ENCODE measurements at places on chromosomes 6 and 20. TPM values are rescaled to one million over a fixed set of nuclear protein-coding genes. Genes with fewer than 3 reads are reported as not detected.

GRCh38 chr6:68642977-68643376, 7.9 kb downstream of the ADGRB3 start:
- no peak for DNase-seq

- no peak for DNase-seq
Measured at GRCh38 chr6:100138346-100139022, 144.5 kb upstream of the MCHR2 start.

GRCh38 chr6:151497905-151498304, 4.1 kb downstream of the CCDC170 start:
- DNase-seq = no peak

- no peak for DNase-seq
Measured at GRCh38 chr20:23255716-23256385, 94.7 kb upstream of the NXT1 start.

DNA sequence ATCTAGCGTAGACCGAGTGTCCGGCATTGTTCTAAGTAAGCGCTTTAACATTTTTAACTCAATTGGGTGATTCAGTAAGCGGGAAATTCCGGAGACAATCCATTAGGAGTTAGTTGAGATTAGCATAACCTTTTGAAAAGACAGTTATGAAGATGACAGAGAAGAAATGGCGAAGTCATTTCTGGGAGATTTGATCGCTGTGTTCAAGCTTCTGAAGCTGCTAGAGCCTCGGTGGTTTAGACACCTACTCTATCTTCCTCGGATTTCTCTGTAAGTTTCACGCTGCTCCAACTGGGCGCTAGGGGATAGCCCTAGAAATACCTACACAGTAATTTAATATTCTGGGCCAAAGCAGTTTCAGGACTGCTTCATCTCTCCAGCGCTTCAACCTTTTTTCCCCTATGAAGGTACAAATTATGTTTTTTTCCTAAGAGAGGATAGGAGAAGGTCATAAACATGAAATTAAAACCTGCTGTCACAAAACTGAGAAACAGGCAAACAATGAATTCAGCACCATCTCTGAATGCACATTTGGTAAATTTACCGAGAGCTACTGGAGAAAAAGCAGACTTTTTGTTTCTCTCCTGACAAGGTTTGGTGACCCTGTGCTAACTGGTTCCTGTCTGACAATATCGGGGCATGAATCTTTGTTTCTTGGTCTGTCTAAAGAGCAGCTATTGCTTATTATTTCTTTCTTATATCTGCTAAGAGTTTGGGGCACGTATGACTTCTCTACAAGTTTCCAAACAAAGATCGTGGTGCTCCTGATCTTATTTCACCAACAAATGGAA, 22.4 kb downstream of the ZNF311 start:
- DNase-seq = no peak

GRCh38 chr20:59618131-59618530, 13.8 kb downstream of the PHACTR3 start:
- DNase-seq = no peak

- DNase-seq = no peak
Measured at GRCh38 chr20:23585449-23585807, 17.1 kb upstream of the CST9L start.

DNA sequence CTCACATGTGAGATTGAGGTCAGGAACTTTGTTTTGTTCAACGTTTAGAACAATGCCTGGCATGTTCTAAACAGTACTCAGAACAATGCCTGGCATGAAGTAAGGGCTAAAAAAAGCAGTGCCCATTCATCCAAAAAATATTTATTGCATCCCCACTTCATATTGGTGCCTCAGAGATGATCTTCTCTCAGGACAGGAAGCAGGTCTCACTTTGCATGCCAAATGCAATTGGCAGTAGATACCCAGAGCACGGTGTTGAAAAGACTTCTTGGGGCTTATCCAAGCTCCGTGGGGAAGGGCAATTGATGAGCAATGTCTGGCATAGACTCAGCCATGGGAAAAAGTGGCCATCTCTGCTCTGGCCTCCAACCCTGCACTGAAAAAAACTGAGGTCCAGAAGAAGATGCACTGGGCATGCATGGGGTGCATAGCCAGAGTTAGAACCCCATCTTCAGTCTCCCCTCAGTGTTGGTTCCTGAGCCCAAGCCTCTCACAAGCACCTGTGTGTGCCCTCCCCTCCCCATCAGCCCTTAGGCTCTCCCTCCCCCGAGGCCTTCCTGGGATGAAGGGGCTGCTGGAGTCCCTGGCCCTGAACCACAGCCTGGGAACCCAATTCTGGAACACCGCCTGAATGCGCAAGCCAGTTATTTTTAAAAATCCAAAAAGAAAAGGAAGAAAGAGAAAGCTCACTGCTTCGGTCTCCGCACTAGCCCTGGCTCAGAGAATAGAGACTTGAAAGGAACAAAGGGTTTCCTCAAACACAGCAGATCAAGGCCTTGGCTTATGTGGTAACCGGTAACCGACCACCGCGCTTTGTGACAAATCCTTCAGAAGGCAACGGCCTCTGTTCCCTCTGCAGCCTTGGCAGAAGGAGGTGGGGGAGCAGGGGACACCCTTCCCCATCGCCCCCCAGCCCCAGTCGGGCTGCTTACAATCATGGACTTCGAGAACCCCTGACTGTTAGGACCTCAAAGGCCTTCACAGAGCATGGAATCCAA, 78.5 kb upstream of the SIRPA start:
- no peak for DNase-seq

GRCh38 chr20:6703047-6703446, 64.4 kb upstream of the BMP2 start:
- no peak for DNase-seq

- no peak for DNase-seq
Measured at GRCh38 chr6:135179920-135180541, 1.1 kb upstream of the MYB start.

- no peak for DNase-seq
Measured at GRCh38 chr20:1353956-1354355, 25.0 kb upstream of the SDCBP2 start.

DNA sequence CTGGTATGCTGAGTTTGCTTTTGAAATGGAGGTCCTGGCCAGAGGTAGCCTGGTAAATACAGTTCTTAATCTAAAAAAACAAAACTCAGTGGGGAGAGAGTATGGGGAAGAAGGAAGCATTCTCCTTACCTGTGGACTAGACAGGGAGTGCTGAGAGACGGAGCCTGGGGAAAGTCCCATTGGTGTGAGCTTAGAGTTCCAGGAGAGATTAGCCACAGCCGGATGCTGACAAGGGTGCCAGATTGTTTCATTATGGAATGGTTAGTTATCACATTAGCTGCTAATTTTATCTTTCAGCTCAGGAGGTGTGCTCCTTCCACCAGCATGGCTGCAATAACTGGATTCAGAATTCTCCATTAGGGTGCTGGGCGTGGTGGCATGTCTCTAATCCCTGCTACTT, 75.9 kb downstream of the RREB1 start:
- DNase-seq = no peak

DNA sequence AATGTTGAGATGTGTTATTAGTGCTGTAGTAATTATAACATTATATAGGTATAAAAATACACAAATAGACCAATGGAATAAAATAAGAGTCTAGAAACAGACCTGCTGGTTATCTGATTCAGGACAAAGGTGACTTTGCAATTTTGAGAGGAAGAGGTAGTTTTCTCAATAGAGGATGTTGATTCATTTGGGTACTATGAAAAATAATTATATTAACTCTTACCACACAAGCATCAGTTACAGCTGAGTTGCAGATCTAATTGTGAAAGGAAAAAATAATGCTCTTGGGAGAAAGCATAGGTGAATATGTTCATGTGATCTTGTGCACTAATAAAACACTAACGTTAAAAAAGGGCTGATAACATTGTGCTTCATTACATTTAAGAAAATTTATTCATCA, 103.0 kb downstream of the BCKDHB start:
- DNase-seq = no peak

- DNase-seq = no peak
Measured at GRCh38 chr6:27679308-27679963, 206.5 kb upstream of the ZNF184 start.

- DNase-seq = no peak
Measured at GRCh38 chr6:155200012-155200411, 63.8 kb upstream of the CLDN20 start.

- no peak for DNase-seq
Measured at GRCh38 chr6:34580707-34581560, 24.8 kb upstream of the SPDEF start.

DNA sequence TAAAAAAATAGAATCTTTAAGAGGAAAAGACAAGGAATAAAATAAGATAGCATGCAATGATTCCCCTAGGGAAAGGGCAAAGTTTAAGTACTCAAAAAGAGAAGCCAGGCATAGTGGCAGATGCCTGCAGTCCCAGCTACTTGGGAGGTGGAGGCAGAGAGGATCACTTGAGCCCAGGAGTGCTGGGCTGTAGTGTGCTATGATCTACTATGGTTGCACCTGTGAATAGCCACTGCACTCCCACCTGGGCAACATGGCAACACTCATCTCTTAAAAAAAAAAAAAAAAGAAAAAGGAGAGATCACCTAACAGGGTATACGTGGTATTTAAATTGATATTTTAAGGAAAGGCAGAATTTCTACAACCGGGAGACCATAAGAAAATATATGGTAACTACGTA, 16.0 kb downstream of the EPHA7 start:
- DNase-seq = no peak

DNA sequence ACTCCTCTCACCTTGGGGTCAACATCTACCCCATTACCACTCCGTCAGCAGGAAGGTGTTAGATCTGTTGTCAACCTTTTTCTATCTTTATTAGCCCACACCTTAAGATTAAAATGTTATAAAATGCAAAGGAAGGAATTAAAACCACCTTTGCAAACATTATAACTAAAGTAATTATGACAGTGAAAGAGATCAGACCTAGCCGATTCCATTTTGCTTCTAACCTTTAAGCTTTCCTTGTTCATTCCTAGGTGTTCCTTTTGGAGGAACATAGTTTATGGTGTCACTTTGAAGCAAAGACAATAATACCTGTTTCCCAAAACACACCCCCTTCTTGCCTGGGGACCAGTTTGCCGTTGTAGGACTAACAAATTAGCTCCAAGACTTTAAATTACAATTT, 1223.0 kb upstream of the ADGRB3 start:
- DNase-seq = no peak

DNA sequence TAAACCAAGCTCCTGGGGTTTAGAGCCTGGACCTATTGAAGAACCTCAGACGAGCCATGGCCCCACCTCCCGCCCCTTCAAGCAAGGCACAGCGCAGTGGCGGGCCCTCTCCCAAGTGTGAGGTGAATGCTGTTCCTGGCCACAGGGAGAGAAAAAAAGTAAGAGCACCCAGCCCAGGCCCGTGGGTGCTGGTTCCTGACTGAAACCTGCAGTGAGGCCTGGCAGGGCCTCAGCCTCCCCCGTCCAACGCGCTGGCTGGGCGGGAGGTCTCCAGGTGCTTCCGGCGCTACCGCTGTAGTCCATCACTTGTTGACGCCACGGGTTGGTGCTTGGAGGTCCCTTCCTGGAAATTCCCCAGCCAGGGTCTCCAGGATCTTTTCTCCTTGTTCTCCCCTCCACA, 5.5 kb upstream of the FAM83C start:
- no peak for DNase-seq

DNA sequence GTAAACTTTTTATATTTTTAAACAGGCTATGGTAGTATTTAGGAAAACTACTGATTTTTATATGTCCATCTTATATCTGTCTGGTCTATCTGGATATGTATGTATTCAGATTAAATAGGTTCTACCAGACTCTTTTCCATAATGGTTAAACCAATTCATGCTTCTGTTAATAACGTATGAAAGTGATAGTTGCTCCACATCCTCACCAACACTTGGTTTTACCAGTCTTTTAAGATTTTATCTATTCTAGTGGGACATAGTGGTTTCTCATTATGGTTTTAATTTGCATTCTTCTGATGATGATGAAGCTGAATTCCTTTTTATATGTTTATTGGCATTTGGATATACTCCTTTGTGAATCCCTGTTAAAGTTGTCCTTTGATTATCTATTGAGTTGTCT, 56.1 kb downstream of the UBR2 start:
- DNase-seq = no peak

DNA sequence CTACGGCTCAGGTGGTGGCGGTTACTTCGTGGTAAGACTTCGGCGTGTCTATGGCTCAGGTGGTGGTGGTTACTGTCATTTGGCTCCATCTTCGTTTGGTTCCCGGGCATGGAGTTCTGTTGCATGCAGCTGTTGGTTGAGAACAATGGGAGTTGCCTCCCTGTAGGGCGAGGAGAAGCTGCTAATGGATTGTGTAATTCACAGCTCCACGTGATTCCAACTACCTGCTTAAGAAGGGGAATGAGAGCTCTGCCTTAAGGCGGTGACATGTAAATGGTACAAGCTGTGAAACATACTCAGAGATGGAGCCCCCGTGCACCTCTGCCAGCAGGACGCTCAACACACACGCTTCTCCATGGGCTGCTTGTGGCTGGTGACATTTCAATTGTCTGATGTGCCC, 12.4 kb upstream of the DACT2 start:
- no peak for DNase-seq

DNA sequence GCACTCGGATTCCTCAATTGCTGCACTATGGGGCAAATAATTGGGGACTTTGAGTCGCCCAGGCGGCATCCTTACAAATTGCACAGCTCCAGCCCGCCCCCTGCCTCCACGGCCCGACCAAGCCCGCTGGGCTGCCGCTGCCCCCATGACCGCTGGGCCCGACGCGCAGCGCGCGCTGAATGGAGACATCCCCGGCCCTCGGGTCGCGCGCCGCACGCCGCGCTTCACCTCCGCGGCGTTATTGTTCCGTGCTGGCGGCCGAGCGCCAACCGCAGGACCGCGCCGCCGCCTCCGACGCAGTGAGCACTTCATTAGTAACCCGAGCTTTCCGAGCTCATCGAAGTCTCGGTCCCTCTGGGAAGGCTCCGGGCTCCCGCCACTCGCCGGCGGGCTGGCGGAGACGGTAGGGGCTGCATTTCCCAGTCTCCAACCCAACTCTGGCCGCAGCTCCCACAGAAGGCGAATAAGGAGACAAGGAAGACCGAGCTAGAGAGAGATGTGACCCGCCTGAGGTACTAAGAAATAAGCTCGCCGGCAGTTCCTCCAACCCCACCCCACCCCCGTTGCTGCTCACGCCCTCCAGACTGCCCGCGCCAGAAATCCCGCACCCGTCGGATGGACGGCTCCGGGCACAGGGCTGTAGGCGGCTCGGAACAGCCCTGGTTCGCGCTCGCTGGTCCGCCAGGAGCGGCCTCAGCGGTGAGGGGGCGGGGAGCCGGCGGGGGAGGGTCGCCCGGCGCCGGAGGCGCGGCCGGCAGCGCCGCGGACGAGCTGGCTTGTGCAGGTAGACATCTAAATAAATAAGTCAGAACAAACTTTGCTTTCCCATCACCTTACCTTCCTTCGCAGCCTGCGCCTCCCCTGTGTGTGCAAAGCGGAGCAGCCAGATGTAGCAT, 703 bp downstream of the EPHA7 start:
- no peak for DNase-seq

GRCh38 chr6:89436226-89436625, 3.3 kb downstream of the ANKRD6 start:
- DNase-seq = no peak

Gene DAAM2
- not detected for total RNA-seq

Gene PHF20
- 54.3 TPM for total RNA-seq

Gene LINC00237
- total RNA-seq = not detected

Gene CD93
- total RNA-seq = 0.50 TPM

Gene RTF2
- total RNA-seq = 85.1 TPM

Gene RAB44
- not detected for total RNA-seq

Gene RING1
- 47.0 TPM for total RNA-seq

Gene SLC22A16
- not detected for total RNA-seq

Gene KIAA0408
- total RNA-seq = 9.0 TPM

Gene BFSP1
- 0.26 TPM for total RNA-seq

Gene GSTA3
- total RNA-seq = not detected

Gene FAM83D
- 11.9 TPM for total RNA-seq

Gene PACRG
- total RNA-seq = not detected

Gene SEL1L2
- not detected for total RNA-seq

Measured in CD8-positive, alpha-beta memory T cell (primary cell).